ENCODE measurements at places on chromosomes 7 and 10. TPM values are rescaled to one million over a fixed set of nuclear protein-coding genes. Genes with fewer than 3 reads are reported as not detected.

DNA sequence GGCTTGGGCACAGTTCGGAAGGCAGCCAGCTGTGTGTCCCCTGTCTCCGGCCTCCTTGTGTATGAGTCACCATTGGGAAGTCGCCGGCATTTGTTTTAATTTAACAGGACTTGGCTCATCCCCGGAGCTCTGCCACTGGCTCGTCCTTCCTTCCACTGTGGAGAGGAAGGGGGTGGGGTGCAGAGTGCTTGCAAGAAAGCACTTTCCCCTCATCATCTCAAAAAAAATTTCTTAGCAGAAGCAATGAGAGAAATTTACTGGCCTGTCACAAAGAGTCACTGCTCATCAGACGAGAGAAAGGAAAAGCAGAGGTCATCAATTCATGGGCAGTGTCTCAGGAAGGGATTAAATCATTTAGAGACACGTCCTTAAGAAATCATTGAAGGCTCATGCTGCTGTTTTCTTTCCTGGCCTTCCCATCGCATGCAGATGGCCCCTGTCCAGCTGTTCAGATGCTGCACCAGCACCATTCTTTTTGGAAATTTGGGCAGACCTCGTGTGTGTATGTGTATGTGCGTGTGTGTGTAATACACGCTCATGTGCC is 93.3 kb downstream of the BMS1 start:
- DNase-seq = no peak

DNA sequence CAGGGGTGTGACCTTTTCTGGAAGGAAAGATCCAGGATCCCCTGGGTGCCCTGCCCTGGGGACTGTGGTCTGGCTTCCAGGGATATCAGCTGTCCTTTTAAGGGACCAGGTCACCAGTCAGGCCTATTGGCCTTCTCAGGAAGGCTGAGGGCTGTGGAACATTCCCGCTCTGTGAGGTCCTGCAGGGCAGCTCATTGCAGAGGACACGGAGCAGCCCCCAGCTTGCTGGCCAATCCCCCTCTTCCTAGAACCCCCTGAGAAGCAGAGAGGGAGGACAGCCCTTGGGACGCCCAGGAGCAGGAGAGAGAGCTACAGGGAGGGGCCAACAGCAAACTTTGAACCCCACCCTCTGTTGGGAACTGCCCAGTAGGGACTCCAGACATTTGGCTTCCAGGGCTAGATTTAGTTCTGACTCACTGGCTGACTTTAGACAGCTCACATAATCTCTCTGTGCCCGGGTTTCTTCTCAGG is 67.9 kb upstream of the COL13A1 start:
- no peak for DNase-seq

DNA sequence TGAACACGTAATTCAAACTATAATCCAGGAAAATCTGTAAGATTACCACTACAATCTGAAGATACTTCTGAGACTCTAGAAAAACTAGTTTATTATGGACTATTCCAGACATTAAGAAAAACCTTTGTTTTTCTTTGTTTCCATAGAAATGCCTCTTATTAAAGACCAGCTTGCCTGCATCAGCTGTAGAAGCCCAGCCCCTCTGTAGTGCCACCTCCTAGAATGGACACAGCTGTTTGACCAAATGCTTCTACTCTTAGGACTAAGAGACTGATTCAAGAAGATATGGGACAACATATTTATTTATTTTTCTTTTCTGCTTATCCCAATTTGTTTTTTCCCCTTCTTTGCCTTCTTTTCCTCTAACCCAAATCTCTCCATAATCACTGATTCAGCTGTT is 93.8 kb downstream of the CXCL12 start:
- DNase-seq = no peak

DNA sequence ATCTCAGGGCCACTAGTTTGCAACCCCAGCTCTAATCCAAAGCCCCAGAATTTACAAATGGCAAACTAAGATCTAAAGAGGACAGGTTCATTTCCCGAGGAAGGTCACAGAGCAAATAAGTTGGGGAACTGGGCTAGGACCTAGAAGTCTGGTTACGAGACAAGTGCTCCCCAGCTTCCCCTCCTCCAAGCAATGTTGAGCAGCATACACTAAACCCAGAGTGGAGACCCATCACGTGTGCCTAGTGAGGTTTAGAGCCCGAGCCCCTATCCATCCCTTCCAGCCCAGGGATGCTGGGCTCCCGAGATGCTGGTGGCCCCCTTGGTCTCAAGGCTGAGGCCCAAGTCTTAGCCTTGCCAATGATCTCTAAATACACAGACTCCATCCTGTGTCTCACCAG is 209.5 kb upstream of the ZMIZ1 start:
- DNase-seq = no peak

DNA sequence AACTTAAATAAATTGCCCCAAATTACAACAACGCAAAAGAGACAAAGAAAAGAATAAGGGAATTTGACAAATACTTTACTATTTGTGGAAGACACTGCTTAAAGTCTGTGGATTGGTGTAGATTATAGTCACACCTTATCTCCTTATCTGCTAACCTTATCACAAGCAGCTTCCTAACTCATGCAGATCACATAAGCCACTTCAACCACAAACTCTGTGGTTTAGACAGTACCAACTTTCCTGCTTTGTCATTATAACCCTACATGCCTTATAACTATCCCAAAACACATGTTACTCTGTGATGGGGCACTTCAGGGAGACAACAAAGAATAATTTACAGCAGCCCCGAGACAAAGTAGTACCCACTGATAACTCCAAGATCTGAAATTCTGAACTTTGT is 41.5 kb upstream of the PPP3CB start:
- no peak for DNase-seq

- peak; percentile 50 for DNase-seq
Observed at GRCh38 chr10:95475827-95476468, 85.2 kb downstream of the SORBS1 start.

- no peak for DNase-seq
Observed at GRCh38 chr10:62244785-62245467, 23.7 kb downstream of the RTKN2 start.

GRCh38 chr10:109774121-109774440 is 149.2 kb downstream of the XPNPEP1 start:
- DNase-seq = no peak

DNA sequence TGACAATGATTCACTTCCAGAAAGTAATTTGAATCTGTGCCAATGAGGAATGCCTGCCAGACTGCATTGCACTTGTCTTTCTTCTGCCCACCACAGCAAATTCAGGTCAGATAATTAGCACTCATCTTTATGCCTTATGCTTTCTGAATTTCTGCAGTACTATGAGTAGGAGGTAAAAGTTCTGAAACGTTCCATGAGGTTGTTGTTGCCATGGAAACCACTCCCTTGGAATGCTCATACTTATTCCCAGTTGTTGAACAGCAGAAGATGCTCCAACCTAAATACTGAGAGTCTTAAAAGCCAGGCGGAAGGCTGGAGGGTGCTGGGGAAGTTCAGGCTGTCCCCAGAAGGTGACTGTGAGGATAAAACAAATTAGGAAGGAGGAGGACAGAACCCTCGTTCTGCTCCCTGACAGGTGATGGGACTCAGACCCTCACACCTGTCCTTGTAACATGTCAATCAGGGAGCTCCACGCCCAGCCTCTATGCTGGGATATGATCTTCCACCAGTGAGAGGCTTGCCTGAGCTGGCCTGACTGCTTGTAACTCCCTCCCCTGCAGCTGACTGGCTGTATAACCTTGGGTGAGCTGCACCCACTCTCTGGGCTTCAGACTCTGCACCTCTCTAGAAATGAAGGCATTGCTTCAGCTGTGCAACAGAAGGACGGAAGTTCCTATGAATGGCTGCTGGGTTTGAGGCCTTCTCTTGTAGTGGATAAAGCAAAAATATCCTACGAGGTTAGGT is 554.3 kb upstream of the MGMT start:
- no peak for DNase-seq

DNA sequence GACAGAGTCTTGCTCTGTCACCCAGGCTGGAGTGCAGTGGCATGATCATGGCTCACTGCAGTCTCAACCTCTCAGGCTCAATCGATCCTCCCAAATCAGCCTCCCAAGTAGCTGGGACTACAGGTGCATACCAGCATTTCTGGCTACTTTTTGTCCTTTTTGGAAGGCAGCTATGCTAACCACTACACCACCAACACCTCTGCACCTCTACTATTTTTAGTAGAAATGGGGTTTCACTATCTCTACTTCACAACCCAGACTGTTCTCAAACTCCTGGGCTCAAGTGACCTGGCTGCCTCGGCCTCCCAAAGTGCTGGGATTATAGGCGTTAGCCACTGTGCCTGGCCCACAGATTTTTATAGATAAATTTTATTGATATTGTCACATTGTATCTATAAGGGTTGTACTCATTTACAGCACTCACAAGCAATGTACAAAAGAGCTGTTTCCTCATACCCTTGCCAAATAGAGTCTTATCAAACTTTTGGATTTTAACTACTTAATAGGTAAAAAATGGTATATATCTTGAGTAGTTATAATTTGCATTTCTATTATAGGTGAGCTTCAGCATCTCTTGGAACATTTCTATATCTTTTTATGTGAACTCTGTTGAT is 23.7 kb downstream of the PRR15 start:
- DNase-seq = no peak

GRCh38 chr7:44654255-44654796 is 47.9 kb downstream of the OGDH start:
- peak; percentile 57 for DNase-seq

DNA sequence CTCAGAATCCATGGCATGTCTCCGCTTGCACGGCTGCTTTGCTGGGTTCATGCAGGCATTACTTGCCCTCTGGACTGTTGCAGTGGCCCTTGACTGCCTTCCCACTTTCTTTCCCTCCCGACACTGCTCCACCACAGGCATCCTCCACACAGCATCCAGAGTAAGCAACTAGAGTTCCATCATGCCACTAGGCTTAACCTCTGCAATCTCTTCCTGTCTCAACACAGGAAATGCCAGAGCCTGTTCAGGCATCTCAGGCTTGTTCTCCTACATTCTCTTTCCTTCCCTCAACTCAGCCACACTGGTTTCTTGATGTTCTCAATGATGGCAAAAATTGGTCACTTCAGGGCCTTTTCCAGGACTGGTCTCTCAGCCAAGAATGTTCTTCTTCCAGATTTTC is 284.5 kb upstream of the KLF6 start:
- DNase-seq = no peak

- no peak for DNase-seq
Observed at GRCh38 chr10:132309471-132309865, 1.7 kb upstream of the STK32C start.

- DNase-seq = no peak
Observed at GRCh38 chr10:522350-522749, 167.1 kb downstream of the DIP2C start.

DNA sequence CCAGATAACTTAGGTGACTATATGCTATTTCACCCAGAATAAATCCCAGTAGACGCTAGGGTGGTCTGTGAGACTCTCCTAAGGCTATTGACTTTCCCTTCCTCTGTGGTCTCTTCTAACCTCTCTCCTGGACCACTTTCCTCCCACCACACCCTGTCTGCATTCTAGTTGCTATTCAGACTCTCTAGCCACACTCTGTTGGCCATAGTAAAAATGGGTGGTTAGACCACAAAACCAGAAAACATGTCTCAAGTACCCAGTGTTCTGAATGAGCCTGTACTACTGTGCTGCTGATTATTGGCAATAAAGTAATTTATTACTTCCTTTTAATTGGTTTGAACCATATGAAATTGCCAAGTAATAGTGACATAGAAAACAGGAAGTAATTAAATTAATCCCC is 240.8 kb downstream of the KIF20B start:
- DNase-seq = no peak

- no peak for DNase-seq
Observed at GRCh38 chr10:100282907-100283306, 3.6 kb downstream of the BLOC1S2 start.

DNA sequence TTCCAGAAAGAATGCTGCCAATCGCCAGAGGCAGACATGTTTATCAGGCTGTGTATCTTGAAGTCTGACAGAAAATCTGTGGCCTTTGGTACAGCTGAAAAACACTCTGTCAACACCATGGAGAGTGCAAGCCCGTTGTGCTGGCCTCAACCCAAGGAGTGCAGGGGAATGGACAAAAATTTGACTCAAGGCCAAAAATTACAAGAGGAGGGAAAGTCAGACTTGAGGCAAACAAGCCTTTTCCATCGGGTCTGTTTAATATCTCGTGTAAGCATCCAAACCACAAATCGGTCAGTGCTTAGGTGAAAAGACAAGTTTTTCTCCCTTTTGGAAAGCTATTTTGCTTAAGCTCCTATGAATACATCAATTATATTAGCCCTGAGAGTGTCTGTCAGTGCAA is 305.3 kb upstream of the NFE2L3 start:
- DNase-seq = peak; percentile 87

- DNase-seq = peak; percentile 45
Observed at GRCh38 chr10:74213571-74214162, 62.6 kb downstream of the ADK start.

GRCh38 chr10:112938808-112939482 is 11.1 kb upstream of the TCF7L2 start:
- DNase-seq = no peak

GRCh38 chr10:7417103-7417623 is 6.3 kb upstream of the SFMBT2 start:
- DNase-seq = no peak

GRCh38 chr10:70918851-70919530 is 30.6 kb upstream of the PCBD1 start:
- DNase-seq = peak; percentile 23

- DNase-seq = no peak
Observed at GRCh38 chr10:3679950-3680629, 104.9 kb downstream of the KLF6 start.

DNA sequence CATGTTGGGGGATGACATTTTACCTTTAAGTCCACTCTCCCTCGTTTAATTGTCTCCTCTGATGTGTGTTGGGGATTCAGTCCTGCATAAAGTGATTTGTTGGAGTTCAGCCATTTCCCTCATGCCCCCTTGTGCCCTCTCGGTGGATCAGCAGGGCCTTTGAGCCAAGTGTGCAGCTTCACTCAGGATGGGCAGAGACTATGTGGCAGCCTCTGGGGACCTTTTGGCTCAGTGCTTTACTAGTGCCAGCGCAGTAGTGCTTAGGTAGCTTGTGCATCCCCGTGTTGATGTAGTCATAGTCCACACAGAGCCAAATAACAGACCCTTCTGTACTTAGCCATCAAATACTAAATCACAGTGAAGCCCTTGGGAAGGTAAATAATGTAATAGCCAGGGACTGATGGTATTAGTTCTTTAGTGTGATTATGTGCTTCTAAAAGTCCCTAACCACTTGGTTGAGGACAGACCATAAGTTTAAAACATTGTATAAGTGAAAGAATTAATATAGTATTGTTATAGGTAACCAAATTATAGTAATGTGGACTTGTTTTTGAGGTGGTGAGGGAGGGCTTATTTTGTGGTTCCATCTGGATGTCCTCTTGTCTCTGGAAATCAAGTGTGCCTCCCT is 11.4 kb downstream of the BUB3 start:
- no peak for DNase-seq

DNA sequence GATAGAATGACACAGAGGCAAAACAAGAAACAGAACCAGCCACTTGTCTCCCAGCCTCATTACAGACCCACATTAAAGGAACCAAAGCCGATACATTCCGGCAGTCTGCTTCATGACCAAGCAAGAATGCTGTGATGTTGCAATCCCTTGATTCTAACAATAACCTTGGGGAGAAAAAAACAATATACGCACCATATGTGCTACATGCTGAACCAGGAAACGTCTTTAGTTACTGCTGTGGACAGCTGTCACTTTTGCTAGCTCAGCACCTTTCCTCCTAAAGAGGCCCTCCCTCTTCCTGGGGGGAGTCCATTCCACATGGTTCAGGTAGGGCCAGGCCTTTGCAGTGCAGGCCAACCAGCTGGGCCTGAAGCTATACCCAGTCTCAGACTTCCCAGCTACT is 79.1 kb downstream of the PRTFDC1 start:
- no peak for DNase-seq

Gene CFAP46
- total RNA-seq = 1.5 TPM

Gene LRRTM3
- total RNA-seq = not detected

Gene NRG3
- 0.15 TPM for total RNA-seq

Gene UTF1
- not detected for total RNA-seq

Gene CASTOR2
- 29.0 TPM for total RNA-seq

Gene AKR1C8
- total RNA-seq = 0.25 TPM

Measured in left ventricle myocardium superior (tissue), 1 donor.